ENCODE measurements at places on chromosomes 7 and 10.

GRCh38 chr7:53358269-53358668 lies 322.8 kb downstream of the POM121L12 start:
- no peak for DNase-seq

DNA sequence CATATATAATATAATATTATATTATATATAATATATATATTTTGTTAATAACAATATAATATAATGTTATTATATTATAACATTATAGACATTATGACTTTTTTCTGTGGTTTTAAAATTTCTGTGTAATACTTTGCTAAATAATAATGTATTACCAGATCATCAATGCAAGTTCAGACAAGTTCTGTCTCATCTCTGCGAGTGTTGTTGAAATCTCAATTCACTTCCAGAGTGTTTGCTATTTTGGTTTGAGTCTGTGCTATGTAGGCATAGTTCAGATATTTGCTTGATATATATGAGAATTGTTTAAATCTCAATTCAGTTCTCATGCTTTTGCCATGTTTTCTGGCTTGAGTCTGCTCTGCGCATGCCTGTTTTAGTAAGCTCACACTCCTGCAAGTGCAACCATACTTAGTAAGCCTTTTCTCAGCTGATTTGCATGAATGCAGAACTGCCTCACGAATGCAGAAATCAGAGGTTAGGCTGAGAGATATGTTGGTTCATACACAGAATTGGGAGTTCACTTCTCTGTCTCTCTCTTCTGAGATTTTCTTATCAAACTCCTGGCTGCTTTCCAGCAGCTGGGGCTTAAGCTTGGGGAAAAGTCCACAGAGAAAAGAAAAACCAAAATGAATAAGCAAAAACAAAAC lies 830.2 kb upstream of the SORCS1 start:
- no peak for DNase-seq

DNA sequence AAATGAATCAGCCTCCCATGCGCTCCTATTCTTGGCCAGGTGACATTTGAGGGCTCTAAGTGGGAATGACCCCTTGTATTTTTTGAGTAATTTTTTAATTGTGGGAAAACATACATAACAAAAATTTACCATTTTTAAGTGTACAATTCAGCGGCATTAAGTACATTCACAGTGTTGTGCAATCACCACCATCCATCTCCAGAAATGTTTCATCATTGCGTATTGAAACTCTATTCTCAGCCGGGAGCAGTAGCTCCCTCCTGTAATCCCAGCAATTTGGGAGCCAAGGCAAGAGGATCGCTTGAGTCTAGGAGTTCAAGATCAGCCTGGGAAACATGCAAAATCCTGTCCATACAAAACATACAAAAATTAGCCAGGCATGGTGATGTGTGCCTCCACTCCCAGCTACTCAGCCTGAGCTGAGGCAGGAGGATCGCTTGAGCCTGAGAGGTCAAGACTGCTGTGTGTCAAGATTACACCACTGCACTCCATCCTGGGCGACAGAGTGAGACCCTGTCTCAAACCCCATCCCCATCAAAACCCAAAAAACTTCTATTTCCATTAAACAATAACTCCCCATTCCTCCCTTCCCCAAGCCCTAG lies 2.5 kb downstream of the ANTXRL start:
- DNase-seq, result no peak

DNA sequence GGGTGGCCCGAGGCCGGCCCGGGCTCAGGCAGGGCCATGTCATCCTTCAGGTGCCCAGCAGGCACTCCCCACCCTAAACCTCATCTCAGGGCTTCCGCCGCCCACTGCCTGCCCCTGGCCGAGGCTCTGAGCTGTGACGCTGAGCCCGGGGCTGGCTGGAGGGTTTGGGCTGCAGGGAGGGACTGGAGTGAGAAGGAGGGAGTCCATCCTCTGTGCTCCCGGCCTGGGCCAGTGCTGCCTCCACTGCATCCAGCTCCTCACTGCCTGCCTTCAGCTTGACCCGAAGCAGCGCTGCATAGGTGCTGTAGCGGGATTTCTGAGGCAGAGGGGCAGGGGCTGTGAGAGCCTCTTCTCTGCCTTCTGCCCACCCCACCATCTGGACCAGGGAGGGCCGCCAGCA lies 7.6 kb downstream of the NFKB2 start:
- DNase-seq, result no peak

GRCh38 chr10:71084061-71084817 lies 128.1 kb upstream of the UNC5B start:
- peak; percentile 52 for DNase-seq

GRCh38 chr7:25221009-25221408 lies 7.3 kb downstream of the NPVF start:
- DNase-seq, result no peak

GRCh38 chr7:142357953-142358520 lies 100.2 kb upstream of the PRSS58 start:
- DNase-seq, result no peak

DNA sequence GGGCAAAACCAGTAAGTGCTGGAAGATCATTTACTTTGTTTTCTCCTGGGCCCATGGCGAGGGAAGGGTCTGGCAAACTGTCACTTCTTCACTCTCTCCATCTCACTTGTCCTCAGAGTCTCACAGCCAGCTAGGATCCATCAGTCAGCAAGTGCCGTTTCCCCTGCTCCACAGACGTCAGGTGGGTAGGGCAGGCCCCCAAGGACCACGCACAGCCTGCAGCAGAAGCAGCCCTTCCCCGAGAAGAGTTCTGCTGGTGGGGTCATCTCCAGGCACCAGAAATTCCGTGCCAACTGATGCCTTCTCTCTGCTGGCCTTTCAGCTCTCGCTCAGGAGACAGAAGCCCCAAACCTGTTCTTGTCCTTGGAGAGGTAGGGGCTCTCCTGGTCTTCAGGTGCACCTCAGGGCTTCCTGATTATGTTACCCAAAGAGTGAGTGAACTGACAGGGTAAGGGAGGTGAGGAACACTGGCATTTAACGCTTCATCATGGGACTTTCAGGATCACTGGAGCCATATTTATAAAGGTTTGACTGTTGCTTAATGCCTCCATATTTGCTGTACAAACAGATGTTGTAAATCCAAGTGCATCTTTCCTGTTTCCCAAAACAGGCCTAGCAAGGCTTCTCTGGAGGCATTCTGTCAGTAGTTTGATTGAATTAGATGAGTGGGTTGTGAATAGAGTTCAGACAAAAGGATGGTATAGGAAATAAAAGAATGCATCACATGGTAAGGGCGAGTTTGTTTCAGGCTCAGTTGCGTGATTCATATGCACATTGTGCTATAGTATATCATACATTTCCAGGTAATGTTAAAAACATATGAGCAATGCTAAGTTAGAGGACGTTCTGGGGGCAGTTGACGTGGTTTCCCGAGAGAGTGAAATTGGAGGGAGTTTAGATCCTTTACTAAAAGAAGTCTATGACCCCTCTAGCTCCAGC lies 13.7 kb upstream of the TSPAN15 start:
- DNase-seq, result no peak

DNA sequence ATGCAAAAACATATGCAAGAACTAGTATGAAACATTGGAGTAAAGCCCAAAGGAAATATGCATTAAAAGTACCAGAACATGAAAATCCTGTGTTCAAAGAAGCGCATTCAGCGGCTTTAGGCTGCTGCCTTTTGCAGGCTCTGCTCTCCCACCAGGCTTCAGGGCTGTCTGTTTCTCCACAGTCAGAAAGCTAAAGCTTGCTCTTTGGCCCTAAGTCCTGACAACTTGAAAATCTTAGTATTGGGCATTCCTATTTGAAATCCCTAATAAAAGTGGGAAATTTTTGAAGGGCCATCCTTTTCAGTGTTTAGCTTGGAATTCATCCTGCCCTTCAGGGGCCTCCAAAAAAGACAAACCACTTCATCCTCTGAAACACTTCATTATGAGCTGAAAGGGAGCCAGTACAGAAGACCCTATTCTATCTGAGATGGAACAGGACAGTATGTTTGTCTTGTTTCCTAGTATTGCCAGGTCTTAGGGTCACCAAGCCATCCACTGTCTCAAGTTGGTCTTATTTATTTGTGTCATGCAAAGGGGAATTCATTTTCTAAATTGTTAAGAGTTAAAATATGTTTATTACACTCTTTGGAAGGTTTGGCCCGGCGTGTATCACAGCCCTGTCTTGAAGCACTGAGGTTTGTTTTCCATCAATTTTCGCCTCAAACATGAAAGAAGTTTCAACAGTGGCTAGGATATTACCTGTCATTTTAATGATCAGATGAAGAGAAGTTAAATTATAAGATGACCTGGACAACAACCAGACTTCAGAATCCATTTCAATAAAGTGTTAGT lies 326.3 kb upstream of the BMPER start:
- no peak for DNase-seq

- no peak for DNase-seq
Measured at GRCh38 chr7:46850563-46851330, 731.2 kb downstream of the TNS3 start.

DNA sequence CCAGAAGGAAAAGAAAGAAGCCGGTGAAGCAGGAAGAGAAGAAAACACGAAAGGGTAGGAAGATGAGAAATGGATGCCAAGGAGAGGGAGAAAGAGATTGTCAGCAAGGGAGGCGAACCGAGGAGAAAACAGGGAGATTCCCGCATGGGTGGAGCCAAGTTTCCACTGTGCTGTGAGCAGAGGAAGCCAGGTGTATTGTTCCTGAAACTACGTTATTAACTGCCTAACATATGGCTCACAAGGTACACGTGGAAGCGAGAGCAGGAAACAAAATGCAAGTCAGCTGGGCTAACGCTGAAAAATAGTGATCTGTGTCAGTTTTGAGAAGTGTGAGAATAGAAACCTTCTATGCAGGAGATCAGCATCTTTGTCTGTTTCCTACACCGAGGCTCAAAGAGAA lies 20.4 kb upstream of the HIPK2 start:
- no peak for DNase-seq

GRCh38 chr7:43351683-43352082 lies 231.2 kb upstream of the STK17A start:
- DNase-seq, result no peak

DNA sequence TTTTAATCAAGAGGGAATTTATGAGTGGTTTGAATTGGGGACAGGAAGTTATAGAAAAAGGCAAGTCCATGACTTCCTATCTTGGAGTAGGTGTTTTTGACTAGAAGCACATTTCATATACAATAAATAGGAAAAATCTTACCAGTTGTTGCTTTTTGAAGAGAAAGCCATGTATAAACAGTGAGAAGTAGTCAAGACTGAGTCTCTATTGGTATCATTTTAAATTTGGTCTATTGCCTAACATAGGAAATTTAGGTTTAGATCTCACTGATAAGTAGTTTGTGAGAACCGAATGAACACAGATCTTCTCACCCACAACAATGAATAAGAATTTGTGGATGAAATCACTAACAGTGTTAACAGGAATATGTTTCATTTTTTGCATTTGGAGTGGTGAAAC lies 387.2 kb downstream of the BBS9 start:
- DNase-seq, result no peak

- no peak for DNase-seq
Measured at GRCh38 chr7:88401009-88401623, 94.4 kb upstream of the STEAP4 start.

GRCh38 chr7:20164425-20165145 lies 52.6 kb downstream of the MACC1 start:
- DNase-seq, result no peak

DNA sequence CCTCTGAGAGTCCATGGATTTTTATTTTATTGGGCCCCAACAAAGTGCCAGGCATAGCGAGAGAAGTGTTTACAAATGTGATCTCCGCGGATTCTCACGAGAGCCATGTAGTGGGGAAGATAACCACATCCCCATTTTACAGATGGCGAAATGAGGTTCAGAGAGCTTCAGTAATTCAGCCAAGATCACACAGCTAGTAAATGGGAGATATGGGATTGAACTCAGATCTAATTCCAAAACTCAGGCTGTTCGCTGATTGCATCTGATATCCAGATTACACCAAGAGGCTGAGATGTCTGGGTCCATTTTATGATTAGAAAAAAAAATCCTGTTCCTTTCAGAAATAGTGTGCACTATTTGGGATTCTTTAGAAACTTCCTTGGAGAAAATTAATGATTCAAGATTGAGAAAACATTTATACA lies 1.3 kb downstream of the FAS start:
- DNase-seq, result no peak

DNA sequence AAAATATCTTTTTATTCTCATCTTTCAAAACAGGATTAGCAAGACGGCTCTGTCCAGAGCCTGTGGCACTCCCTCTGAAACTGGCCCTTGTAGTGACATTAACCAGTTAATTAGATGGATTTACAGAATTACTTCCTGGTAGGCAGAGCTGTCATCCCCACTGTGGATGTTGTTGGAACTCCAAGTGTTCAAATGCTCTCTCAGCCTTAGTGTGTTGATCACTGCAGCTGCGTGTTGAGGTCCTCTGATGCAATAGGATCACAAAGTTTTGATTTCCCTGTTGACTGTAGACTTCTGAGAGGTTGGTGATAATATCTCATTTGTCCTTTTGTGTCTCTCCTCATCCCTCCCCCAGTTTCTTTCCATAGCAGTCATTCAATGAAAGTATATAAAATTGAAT lies 117.3 kb upstream of the CDK6 start:
- no peak for DNase-seq

DNA sequence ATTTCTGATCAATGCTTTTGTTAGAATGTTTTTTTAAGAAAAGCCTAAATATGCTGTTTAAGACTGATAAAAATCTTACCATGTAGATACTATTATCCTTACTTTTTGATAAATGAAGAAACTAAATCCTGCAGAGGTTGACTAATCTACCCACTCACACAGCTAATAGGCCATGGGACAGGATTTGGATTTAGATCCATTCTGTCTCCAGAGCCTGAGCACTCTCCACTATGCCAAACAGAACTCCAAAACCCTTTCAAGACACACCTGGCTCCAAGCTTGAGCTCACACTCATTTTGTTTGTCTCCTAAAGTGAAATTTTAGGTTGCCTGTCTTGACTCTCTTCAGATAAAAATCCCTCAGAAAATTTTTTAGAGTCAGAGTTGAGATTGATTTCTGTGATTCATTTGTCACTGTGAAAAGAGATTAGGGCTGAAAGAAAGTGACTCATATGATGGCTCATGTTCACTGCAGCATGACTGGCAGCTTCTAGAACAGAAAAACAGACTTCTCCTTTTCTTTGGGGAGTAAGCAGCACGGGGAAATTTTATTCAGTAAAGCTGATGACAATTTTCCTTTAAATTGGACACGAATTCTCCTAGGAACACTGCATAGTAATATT lies 132.3 kb upstream of the POT1 start:
- no peak for DNase-seq

- DNase-seq, result no peak
Measured at GRCh38 chr10:6622921-6623320, 42.8 kb upstream of the PRKCQ start.

GRCh38 chr7:70776627-70777101 lies 355.3 kb upstream of the GALNT17 start:
- no peak for DNase-seq

DNA sequence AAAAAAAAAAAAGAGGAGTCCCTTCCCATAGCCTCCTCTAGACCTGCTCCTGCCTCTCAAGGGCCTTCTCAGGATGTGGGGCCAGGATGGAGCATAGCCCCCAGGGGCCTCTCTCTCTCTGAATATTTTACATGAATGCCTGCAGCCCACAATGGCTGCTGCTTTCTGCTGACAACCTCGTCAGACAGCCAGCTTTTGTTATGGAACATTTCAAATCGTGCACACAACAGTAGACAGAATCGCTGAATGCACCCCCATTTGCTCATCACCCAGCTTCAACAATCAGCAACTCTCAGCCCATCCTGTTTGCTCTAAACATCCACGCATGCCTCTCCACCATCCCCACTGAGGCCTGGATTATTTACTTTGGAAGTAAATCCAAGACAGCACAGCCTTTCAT lies 5.4 kb downstream of the PLAC9 start:
- DNase-seq, result peak; percentile 57
